Calu3 (cell line): ENCODE measurements at places on chromosomes 11 and 22. TPM values are rescaled to one million over a fixed set of nuclear protein-coding genes. Genes with fewer than 3 reads are reported as not detected.

The CECR2 gene
- total RNA-seq: 0.09 and 0.15 TPM in 2 replicates

The ILK gene
- total RNA-seq: 85.7 and 87.0 TPM in 2 replicates

The ARHGEF17 gene
- total RNA-seq: 22.0 and 22.3 TPM in 2 replicates

The KCNJ1 gene
- total RNA-seq: 0.17 TPM in 1 of 2 replicates, not detected in the other

The MICAL2 gene
- total RNA-seq: 191 and 202 TPM in 2 replicates

The OR8D2 gene
- total RNA-seq: not detected in 2 replicates

The KRTAP5-1 gene
- not detected in 2 replicates for total RNA-seq

The LRRC4C gene
- not detected in 2 replicates for total RNA-seq

The VSIG10L2 gene
- not detected in 2 replicates for total RNA-seq

The SCGB1C1 gene
- not detected in 2 replicates for total RNA-seq
